Activated CD4-positive, alpha-beta T cell treated with anti-CD3 and anti-CD28 coated beads, Interleukin-2, amount 10 ng/mL, durations not matched to agents 24 days and 14 days (primary cell): ENCODE measurements at places on chromosomes 16 and 17. TPM values are rescaled to one million over a fixed set of nuclear protein-coding genes. Genes with fewer than 3 reads are reported as not detected.

GRCh38 chr17:65035191-65035590 lies 21.3 kb downstream of the GNA13 start:
- no peak overlapping the region for H3K27ac ChIP-seq
- peaks cover 22% of the 10 kb centered on the region for H3K36me3 ChIP-seq
- H3K4me1 ChIP-seq = peaks cover 47% of the 10 kb centered on the region
- H3K4me3 ChIP-seq = no peak overlapping the region
- H3K27me3 ChIP-seq = no peaks in the 10 kb centered on the region
- no peak for DNase-seq

DNA sequence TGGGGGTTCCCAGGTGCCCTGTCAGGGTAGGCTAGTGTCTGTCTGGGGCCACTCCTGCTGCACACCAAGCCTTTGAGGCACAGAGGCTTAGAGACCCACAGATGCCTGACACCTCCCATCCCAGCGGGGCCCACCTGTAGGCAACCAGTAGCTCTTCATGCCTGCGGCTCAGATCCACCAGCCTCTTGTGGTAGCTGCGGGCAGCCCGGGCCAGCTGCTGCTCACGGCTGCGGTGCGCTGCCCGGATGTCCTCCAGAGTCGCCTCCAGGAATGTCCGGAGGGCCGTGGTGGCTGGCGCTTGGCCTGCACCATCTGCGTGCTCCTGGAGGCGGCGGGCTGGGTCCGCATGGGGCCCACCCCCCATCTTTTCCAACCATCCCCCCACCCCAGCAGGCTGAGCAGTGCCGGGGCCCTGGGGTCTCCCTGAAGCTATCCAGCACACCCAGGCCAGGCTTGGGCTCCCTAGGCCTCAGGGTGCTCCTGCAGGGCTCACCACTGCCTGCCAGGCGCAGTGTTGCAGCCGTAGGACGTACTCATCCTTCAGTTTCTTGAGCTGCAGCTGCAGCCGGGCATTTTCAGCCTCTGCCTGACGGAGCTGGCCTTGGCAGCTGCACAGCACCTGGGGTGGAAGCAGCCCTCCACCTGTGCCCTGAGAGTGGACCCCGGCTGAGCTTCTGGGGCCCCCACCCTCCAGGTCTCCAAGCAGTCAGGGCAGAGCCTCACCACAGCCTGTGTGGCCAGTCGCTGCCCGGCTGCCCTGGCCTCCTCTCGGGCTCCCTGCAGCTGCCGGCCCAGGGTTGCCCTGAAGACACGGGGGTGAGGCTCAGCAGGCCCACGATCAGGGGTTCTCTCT lies 1.8 kb downstream of the CCDC78 start:
- H3K4me3 ChIP-seq = no peak overlapping the region
- H3K36me3 ChIP-seq = no peaks in the 10 kb centered on the region
- peaks cover 6% of the 10 kb centered on the region for H3K27me3 ChIP-seq

GRCh38 chr16:17426451-17426850 lies 44.3 kb downstream of the XYLT1 start:
- H3K36me3 ChIP-seq = peaks cover 36% of the 10 kb centered on the region
- no peak overlapping the region for H3K27ac ChIP-seq
- no peaks in the 10 kb centered on the region for H3K27me3 ChIP-seq

The HIGD1B gene
- not detected in 2 replicates for total RNA-seq

GRCh38 chr17:2027528-2028233 lies 2.3 kb upstream of the DPH1 start:
- H3K4me3 ChIP-seq = peak overlapping the region; percentile 10
- H3K27me3 ChIP-seq = peaks cover 42% of the 10 kb centered on the region
- H3K4me1 ChIP-seq = peaks cover 23% of the 10 kb centered on the region
- DNase-seq = no peak
- no peak overlapping the region for H3K27ac ChIP-seq
- H3K36me3 ChIP-seq = no peaks in the 10 kb centered on the region
